ENCODE measurements at places on chromosomes 6 and 20.

- no peaks in the 10 kb centered on the region for H3K27me3 ChIP-seq
- H3K4me1 ChIP-seq, result peaks cover 66% of the 10 kb centered on the region
- no peak overlapping the region for H3K4me3 ChIP-seq
- DNase-seq, result no peak
- no peak overlapping the region for H3K27ac ChIP-seq
Observed at GRCh38 chr6:15426901-15427300, 181.0 kb downstream of the JARID2 start.

DNA sequence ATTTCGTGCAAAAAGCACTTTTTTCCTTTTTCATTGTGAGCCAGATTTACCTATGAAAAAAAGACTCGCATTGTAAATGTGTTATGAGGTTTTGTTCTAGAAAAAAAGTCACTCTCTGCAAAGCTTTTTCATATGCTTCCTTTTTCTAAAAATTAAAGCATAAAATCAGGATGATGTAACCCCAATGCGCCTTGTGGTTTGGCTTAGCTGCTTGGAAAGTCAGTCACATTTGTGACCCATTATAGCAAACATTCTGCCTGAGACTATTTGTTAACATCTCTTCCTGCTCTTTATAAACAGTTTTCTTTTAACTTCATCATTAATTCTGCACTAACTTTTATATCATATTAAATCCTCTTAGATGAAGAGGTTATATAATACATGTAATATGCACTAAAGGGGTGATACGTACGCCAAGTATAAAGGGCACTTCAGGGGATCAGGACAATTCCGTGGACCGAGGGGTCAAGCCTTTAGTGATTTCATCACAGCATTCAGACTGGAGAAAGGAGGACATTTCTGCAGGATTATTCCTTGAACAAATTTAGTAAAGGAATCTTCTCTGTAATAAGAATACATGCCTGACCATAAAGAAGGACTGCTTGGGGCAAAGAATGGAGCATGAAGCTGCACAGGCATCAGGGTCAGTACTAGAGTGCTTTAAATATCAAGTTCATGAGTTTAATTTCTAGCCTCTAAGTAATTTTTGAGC lies 48.1 kb upstream of the SMLR1 start:
- peak overlapping the region; percentile 84 for H3K4me3 ChIP-seq
- H3K4me1 ChIP-seq, result peaks cover 54% of the 10 kb centered on the region
- H3K27ac ChIP-seq, result peak overlapping the region; percentile 79
- DNase-seq, result peak; percentile 74
- no peaks in the 10 kb centered on the region for H3K27me3 ChIP-seq

- peak overlapping the region; percentile 68 for H3K27ac ChIP-seq
- H3K36me3 ChIP-seq, result no peaks in the 10 kb centered on the region
- H3K4me1 ChIP-seq, result peaks cover 68% of the 10 kb centered on the region
- H3K27me3 ChIP-seq, result no peaks in the 10 kb centered on the region
Observed at GRCh38 chr20:49699200-49699992, 14.3 kb downstream of the B4GALT5 start.

DNA sequence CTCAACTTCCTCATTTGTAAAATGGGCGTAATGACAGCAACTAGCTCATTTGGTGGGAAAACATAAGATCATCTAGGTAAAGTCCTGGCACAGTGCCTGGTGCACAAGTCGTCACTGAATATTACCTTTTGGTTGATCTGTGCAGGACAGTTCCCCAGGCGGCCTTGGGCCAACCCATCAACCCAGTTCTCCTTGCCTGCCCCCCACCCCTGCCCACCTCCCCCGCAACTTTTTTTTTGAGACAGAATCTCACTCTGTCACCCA lies 99.2 kb downstream of the JPH2 start:
- H3K4me1 ChIP-seq, result peaks cover 40% of the 10 kb centered on the region
- H3K4me3 ChIP-seq, result no peak overlapping the region
- DNase-seq, result no peak

- peaks cover 2% of the 10 kb centered on the region for H3K27me3 ChIP-seq
- DNase-seq, result no peak
- peaks cover 8% of the 10 kb centered on the region for H3K4me1 ChIP-seq
- peaks cover 10% of the 10 kb centered on the region for H3K36me3 ChIP-seq
Observed at GRCh38 chr6:25519856-25520255, 132.2 kb upstream of the SCGN start.

DNA sequence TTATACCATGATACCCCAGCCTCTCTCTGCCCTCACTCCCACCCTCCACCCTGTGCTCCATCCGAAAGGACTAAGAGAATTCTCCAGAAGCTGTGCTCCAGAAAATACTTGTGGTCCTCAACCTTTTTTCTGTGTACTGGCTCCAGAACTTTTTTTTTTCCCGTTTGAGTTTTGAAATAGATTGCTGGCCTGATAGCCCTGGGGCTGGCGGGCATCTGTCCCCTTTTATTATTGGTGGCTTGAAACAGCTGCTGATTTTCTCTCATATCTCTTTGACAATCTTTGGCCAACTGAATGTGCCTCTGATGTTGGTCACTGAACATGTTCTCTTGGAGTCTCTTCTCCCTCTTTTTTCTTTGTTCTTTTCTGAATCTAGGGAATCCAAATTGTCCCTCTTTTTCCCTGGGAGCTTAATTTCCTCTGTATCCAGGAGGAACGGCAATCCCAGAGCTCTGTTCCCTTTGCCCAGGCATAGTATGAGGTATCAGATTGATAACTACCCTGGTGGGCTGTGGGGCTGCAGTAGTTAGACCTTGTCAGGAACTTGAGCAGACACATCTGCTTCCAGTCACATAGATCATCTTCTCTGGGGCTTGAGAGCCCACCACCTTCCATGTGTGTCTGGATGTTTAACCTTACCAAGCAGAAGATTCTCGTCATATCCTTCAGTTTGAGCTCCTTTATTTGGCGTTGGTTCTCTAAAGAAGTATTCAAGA lies 1.6 kb downstream of the PPARD start:
- peak overlapping the region; percentile 98 for H3K4me3 ChIP-seq
- peak overlapping the region; percentile 93 for H3K27ac ChIP-seq
- DNase-seq, result no peak
- H3K4me1 ChIP-seq, result peaks cover 35% of the 10 kb centered on the region
- peaks cover 41% of the 10 kb centered on the region for H3K36me3 ChIP-seq

GRCh38 chr6:134636186-134636799 lies 313.6 kb downstream of the ALDH8A1 start:
- H3K36me3 ChIP-seq, result no peaks in the 10 kb centered on the region
- H3K4me1 ChIP-seq, result peaks cover 12% of the 10 kb centered on the region
- no peak overlapping the region for H3K4me3 ChIP-seq
- H3K27me3 ChIP-seq, result no peaks in the 10 kb centered on the region
- H3K27ac ChIP-seq, result no peak overlapping the region

DNA sequence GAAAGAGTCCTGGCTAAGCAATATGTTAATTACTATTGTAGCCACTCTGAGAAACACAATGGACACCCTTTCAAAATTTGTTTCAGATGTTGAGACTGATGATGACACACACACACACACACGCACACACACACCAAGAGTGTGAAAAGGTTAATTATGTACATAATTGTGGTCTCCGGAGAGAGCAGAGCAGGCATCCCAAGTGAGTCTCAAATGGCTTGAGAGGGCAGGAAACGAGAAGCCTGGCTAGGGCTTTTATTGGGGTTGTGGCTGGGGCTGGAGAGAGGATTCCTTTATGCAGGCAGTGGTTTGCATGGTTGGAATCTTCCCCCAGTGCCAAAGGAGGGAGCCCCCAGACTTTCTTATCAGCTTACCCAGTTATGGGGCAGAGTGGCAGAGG lies 38.2 kb upstream of the NKX2-4 start:
- DNase-seq, result no peak
- peaks cover 53% of the 10 kb centered on the region for H3K4me1 ChIP-seq
- peak overlapping the region; percentile 81 for H3K27ac ChIP-seq
- peak overlapping the region; percentile 45 for H3K4me3 ChIP-seq
- no peaks in the 10 kb centered on the region for H3K27me3 ChIP-seq

GRCh38 chr6:91708534-91708933 lies 1121.7 kb upstream of the MAP3K7 start:
- no peak overlapping the region for H3K27ac ChIP-seq
- no peaks in the 10 kb centered on the region for H3K27me3 ChIP-seq
- no peak overlapping the region for H3K4me3 ChIP-seq
- no peak for DNase-seq
- no peaks in the 10 kb centered on the region for H3K36me3 ChIP-seq

DNA sequence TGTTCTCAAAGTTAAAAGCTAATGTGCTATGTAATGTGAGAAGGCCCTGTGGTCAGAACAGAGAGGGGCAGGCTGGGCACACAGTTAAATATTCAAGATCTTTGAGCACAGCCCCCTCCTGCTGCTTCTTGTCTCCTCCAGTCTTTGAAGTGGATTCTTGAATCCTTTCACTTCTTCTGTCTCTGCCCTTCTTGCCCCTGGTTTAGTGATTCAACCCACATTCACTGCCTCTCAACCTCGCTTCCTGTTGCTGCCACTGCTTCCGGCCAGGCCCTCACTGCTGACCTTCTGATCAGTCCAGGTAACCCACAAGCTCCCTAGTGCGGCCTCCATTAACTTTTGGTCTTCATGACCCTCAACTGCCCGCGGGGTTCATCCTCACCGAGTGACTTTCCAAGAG lies 417.3 kb upstream of the NOX3 start:
- no peak overlapping the region for H3K4me3 ChIP-seq
- H3K27ac ChIP-seq, result no peak overlapping the region
- H3K36me3 ChIP-seq, result no peaks in the 10 kb centered on the region
- peaks cover 20% of the 10 kb centered on the region for H3K4me1 ChIP-seq
- no peak for DNase-seq
- no peaks in the 10 kb centered on the region for H3K27me3 ChIP-seq

DNA sequence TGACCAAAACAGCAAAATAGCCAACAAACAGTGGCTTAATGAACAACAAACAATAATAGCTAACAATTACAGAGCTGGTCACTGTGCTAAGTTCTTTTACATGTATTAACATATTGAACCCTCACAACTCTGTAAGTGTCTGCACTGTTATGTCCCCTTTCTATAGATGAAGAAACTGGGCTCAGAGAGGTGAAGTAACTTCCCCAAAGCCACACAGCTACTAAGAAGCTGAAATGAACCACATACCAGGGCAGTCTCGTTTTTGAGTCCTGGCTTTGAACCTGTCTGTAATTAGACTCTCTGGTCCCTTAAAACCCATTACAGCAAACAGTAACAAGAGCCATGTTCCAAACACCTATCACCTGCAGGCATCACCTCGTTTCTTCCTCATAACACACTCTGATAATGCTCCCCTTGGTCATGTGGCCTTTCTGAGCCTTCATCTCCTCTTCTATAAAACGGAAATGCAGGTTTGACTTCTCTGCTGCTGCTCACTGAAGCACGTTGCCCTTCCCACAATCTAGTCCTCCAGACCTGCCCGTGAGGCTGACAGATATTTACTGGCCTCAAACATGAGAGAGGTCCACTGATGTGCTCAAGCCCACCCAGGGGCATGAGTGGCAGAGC lies 23.3 kb downstream of the KCNK15 start:
- peaks cover 28% of the 10 kb centered on the region for H3K27me3 ChIP-seq
- no peak for DNase-seq
- H3K4me3 ChIP-seq, result no peak overlapping the region
- H3K36me3 ChIP-seq, result no peaks in the 10 kb centered on the region

DNA sequence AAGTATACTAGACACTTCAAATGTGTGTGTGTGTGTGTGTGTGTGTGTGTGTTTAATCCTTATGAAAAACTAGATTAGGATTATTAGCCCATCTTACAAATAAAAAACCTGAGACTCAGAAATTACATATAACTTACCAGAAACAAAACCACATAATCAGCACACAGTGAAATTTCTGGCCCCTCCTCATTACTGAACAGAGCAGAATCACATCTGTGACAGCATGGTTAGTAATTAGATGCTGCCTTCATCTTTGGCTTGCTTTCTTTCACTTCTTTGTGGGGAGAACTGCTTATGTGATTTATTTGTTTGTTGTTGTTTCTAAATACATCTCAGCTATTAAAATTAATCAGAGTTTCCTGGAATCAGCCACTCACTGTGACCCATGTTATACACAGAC lies 267.1 kb downstream of the TENT5A start:
- H3K4me3 ChIP-seq, result no peak overlapping the region
- H3K36me3 ChIP-seq, result no peaks in the 10 kb centered on the region
- no peak overlapping the region for H3K27ac ChIP-seq
- H3K27me3 ChIP-seq, result no peaks in the 10 kb centered on the region
- H3K4me1 ChIP-seq, result no peaks in the 10 kb centered on the region
- DNase-seq, result no peak

DNA sequence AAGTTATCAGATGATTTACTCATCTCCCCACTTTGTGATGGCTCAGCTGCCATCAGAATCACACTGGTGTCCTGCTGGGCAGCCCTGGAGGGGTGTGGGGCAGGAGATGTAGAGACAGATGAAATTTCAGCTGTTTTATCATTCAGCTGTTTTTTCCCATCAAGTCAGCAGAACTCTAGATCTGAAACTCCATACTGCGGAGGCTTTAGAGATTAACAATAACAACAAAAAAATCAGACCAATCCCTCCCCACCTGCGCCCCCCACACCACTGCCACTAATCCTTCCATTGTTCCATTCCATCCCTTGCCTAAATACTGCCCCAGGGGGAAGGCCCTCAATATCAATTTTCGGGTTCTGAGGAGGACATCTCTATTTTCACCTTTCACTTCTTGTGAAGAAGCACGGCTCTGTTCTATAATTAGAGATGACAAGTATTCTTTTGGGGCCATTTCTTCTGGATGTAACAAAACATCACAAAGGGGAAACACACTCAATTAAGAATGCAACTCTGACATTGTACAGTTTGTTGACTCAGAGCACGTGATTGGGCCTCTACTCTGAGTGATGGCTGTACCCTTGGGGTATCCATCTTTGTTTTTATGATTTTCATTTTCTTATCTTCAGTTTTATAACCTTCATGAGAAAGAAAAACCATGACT lies 396.3 kb downstream of the ZFAND3 start:
- peaks cover 12% of the 10 kb centered on the region for H3K4me1 ChIP-seq
- H3K4me3 ChIP-seq, result no peak overlapping the region
- H3K27ac ChIP-seq, result no peak overlapping the region
- H3K36me3 ChIP-seq, result no peaks in the 10 kb centered on the region
- DNase-seq, result no peak
- no peaks in the 10 kb centered on the region for H3K27me3 ChIP-seq

- H3K36me3 ChIP-seq, result no peaks in the 10 kb centered on the region
- no peak for DNase-seq
- no peak overlapping the region for H3K27ac ChIP-seq
- H3K4me3 ChIP-seq, result no peak overlapping the region
- H3K27me3 ChIP-seq, result no peaks in the 10 kb centered on the region
- H3K4me1 ChIP-seq, result no peaks in the 10 kb centered on the region
Observed at GRCh38 chr20:54630582-54630981, 155.2 kb downstream of the DOK5 start.
